ENCODE measurements at places on chromosomes 5 and 9.

DNA sequence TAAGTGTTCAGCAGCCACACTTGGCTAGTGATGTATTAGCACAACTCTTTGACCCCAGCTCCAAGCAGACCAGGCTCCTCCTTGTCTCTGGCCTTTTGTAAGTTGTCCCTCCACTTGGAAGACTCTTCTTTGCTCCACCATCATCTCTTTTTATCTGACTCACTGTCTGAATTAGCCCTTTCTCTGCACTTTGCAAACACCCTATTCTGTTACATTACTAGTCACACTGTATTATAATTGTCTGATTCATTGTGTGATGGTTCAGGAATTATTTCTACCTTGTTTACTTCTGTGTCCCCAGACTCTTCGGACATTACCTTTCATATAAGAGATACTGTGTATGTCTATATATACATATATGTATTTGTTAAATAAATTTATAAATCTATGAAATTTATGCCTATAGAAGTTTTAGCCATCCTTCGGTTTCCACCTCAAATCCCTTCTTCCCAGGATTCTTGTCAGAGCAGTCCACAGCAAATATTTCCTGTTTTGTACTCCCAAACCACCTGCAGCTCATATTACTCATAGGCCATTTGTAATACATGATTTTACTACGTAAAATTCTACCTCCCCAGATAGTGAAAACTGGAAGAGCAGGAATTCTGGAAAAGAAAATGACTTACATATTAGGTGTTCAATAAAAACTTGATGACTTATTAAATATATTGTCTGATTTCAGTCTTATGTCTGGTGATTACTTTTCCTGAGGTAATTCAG lies 69.0 kb downstream of the MTAP start:
- DNase-seq = no peak
- no peaks in the 10 kb centered on the region for H3K27me3 ChIP-seq
- H3K27ac ChIP-seq = no peak overlapping the region
- H3K4me1 ChIP-seq = no peaks in the 10 kb centered on the region
- no peak overlapping the region for H3K4me3 ChIP-seq

- no peaks in the 10 kb centered on the region for H3K27me3 ChIP-seq
- no peak overlapping the region for H3K27ac ChIP-seq
- H3K4me1 ChIP-seq = no peaks in the 10 kb centered on the region
- H3K4me3 ChIP-seq = no peak overlapping the region
- DNase-seq = no peak
Measured at GRCh38 chr5:90312027-90312426, 97.5 kb downstream of the CETN3 start.

DNA sequence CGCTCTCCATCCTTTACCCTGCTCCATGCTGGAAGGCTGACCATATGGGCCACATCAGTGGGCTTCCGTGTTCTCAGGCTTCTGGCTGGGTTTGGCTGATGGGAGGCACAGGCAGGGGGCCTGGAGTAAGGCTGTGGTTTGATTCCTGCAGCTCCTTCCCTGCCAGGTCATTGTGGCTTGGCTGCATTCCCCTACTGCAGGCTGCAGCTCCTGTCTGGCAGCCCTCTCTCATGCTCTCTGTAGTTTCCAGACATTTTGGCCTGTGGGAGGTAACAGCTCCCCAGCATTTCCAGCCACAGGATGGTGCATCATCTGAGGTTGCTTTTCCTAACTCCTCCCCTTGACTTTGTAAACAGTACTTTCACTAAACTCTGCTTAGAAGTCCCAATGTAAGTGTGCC lies 102.0 kb upstream of the PTPN3 start:
- no peaks in the 10 kb centered on the region for H3K36me3 ChIP-seq
- H3K27ac ChIP-seq = no peak overlapping the region
- no peak overlapping the region for H3K4me3 ChIP-seq
- no peaks in the 10 kb centered on the region for H3K4me1 ChIP-seq
- no peaks in the 10 kb centered on the region for H3K27me3 ChIP-seq

- no peaks in the 10 kb centered on the region for H3K27me3 ChIP-seq
- no peak for DNase-seq
- no peak overlapping the region for H3K4me3 ChIP-seq
- H3K36me3 ChIP-seq = no peaks in the 10 kb centered on the region
Measured at GRCh38 chr5:170525470-170526211, 21.8 kb downstream of the KCNIP1 start.

DNA sequence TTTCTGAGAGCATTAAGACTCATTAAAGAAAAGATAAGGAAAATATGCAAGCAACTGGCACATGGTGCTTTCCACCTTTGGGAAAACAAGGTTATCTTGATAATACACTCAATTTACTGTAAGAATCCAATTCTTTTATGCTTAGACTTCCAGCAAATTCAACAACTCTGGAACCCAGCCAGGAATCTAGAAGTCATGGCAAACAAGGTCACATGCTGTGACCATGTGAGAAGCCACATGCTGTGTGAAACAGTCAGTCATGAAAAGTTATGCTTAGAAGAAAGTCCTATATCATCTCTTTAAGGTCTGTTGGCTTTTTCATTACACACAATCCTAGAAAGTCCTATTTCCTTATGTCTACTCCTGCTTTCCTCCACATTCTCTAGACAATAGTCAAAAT lies 581.8 kb upstream of the C9orf72 start:
- no peak overlapping the region for H3K27ac ChIP-seq
- H3K36me3 ChIP-seq = no peaks in the 10 kb centered on the region
- no peak overlapping the region for H3K4me3 ChIP-seq
- H3K4me1 ChIP-seq = no peaks in the 10 kb centered on the region
- no peak for DNase-seq
- no peaks in the 10 kb centered on the region for H3K27me3 ChIP-seq

- H3K27me3 ChIP-seq = no peaks in the 10 kb centered on the region
- H3K4me3 ChIP-seq = no peak overlapping the region
- H3K27ac ChIP-seq = no peak overlapping the region
- no peaks in the 10 kb centered on the region for H3K36me3 ChIP-seq
- no peak for DNase-seq
Measured at GRCh38 chr9:99967457-99967856, 61.0 kb downstream of the STX17 start.

- H3K4me1 ChIP-seq = no peaks in the 10 kb centered on the region
- no peak overlapping the region for H3K4me3 ChIP-seq
- no peak overlapping the region for H3K27ac ChIP-seq
- no peaks in the 10 kb centered on the region for H3K36me3 ChIP-seq
Measured at GRCh38 chr5:52015760-52016159, 632.5 kb downstream of the ISL1 start.

- H3K27me3 ChIP-seq = no peaks in the 10 kb centered on the region
- DNase-seq = no peak
- H3K36me3 ChIP-seq = no peaks in the 10 kb centered on the region
- H3K4me1 ChIP-seq = no peaks in the 10 kb centered on the region
- no peak overlapping the region for H3K27ac ChIP-seq
Measured at GRCh38 chr9:88949425-88949824, 41.8 kb upstream of the S1PR3 start.

DNA sequence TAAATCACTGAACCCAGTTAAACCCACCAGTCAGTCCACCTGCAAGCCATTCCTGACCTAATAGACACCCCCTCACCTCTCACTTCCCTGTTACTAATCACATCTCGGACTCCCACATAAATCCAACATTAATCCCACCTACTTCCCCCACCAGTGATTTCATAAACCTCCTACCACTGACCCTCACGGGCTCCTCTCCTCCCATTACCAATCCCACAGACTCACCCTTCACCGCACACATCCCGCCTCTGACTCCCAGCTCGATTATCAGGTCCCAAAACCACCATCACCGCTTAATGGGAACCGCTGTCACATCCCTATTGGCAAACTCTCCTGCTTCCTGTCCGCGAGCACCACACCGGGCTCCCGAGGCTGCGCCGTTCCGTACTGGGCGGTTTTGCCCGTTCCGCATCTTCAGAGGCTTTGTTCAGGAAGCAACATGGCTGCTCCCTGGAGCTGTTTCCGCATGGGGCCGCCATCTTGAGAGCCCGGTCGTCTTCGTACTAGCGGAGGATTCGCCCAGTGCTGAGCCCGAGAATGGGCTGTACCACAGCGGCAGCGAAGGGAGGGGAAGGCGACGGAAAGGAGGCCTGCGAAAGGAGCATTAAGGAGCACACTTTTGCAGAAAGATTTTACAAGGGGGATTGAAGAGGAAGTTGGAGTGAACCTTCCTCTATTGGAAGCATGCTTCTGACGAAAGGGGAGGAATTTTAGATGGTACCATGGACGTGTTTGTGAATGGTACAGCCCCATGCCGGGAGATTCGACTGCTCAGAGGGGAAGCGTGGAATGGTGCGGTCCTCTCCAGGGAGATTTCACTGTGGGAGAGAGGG lies at the start of gene ZNF300:
ZNF300 (minus strand) TSS at position 502 of the 833 bp plus-strand sequence. CDS start 1,825 bp downstream, outside the sequence.
- no peaks in the 10 kb centered on the region for H3K4me1 ChIP-seq
- no peaks in the 10 kb centered on the region for H3K27me3 ChIP-seq
- H3K36me3 ChIP-seq = no peaks in the 10 kb centered on the region
- H3K4me3 ChIP-seq = peak within 1 kb of the TSS; percentile 55

DNA sequence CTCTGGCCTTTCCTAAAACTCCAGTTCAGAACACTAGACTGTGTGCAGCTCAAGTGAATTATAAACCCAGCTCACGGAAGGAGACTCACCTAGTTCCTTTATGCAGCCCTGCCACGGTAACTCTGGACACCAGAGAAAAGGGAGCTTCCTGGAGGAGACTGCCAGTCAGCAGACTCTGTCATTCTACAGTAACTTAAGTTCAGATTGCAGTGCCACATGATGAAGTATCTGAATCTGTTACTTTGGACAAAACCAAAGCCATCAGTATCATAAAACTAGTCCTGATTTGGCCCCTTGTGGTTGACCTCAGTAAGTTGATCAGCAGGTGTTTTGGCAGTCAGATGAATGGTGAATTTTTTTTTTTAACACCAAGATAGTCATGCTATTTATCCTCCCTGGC lies 2.7 kb downstream of the MTRR start:
- no peaks in the 10 kb centered on the region for H3K27me3 ChIP-seq
- no peaks in the 10 kb centered on the region for H3K36me3 ChIP-seq
- no peak for DNase-seq
- H3K27ac ChIP-seq = no peak overlapping the region

- no peak for DNase-seq
- H3K4me3 ChIP-seq = no peak overlapping the region
- H3K27ac ChIP-seq = no peak overlapping the region
- H3K27me3 ChIP-seq = peaks cover 7% of the 10 kb centered on the region
- H3K36me3 ChIP-seq = no peaks in the 10 kb centered on the region
- H3K4me1 ChIP-seq = no peaks in the 10 kb centered on the region
Measured at GRCh38 chr9:132780230-132781007, 97.7 kb downstream of the AK8 start.

- H3K36me3 ChIP-seq = no peaks in the 10 kb centered on the region
- H3K27ac ChIP-seq = no peak overlapping the region
- no peak overlapping the region for H3K4me3 ChIP-seq
- DNase-seq = no peak
- H3K27me3 ChIP-seq = no peaks in the 10 kb centered on the region
Measured at GRCh38 chr9:89657295-89657694, 52.5 kb downstream of the GADD45G start.

DNA sequence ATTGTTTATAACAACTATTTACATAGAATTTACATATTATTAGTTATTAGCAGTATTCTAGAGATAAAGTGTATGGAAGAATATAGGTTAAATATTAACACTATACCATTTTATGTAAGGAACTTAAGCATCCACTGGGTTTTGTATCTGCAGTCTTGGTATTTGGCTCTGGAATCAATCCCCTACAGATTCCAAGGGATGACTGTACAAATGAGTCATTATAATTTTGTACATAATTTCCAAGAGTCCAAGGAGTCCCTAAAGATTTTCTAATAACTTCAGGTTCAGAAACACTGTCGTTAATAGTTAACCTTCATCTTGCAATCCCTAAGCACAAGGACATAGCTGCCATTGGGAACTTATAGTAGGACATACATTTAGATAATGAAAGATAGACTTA lies 254.8 kb upstream of the PDE4D start:
- H3K4me3 ChIP-seq = no peak overlapping the region
- DNase-seq = no peak
- H3K27me3 ChIP-seq = no peaks in the 10 kb centered on the region
- no peaks in the 10 kb centered on the region for H3K36me3 ChIP-seq
- H3K4me1 ChIP-seq = no peaks in the 10 kb centered on the region

DNA sequence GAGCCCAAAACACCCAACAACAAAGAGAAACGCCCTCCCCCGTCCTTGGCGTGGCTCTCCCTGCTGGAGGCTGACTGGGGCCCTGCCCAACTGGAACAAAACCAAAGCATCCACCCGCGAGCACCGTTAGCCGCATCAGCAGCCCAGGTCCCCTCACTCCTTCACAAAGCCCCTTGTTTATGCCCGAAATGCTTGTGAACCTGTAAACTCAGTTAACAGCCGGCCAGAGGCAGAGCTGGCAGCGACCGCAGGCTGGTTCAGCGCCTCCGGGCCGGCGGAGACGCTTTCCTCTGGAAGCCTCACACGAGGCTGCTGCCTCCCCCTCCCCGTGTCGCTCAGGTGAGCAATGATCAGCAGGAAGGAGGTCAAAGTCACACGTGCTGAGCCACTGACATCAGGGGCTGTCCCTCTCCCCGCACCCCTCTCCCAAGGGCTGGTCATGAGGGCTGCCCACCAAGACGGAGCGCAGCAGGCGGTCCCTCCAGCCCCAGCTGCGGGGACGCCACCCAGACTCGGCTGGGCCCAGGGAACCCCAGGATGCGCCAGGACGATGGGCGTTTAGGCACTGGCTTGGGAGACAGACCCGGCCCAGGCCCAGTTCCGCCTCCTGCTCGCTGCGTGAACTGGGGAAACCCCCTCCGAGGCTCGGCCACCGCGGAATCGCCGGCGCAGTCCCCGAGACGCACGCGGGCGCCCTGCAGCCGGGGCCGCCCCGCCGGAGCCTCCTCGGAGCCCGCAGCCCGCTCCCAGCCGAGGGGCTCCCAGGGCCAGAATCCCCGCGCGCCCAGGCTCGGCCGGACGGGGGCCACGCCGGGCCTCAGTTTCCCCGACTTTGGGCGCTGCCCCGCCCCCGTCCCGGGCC lies 563 bp downstream of the SNAPC4 start:
- H3K27ac ChIP-seq = peak overlapping the region; percentile 76
- peak overlapping the region; percentile 93 for H3K4me3 ChIP-seq
- peaks cover 39% of the 10 kb centered on the region for H3K36me3 ChIP-seq
- no peaks in the 10 kb centered on the region for H3K27me3 ChIP-seq

DNA sequence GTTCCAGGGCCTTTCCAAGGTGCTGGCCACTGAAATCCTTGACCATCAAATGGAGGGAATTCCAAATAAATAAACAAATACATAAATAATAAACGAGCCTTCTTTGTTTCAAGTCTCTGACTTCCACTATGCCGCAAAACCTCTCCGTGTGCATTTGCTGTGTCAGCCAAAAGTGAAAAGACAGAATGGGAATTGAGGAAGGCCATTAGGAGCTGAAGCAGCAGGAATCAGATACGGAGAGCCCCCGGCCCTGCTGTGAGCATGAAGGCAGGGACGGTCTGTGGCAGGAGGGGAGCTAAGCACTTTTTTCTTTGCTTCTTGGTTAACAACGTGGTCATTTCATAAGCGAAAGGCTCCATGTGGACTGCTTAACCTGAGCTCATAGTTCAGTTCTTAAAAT lies 26.1 kb downstream of the PLPPR1 start:
- no peak overlapping the region for H3K4me3 ChIP-seq
- no peak overlapping the region for H3K27ac ChIP-seq
- no peak for DNase-seq
- no peaks in the 10 kb centered on the region for H3K36me3 ChIP-seq
- no peaks in the 10 kb centered on the region for H3K4me1 ChIP-seq

Data from gastrocnemius medialis (tissue), 4 donors.